ENCODE measurements at places on chromosomes 5 and 9.

DNA sequence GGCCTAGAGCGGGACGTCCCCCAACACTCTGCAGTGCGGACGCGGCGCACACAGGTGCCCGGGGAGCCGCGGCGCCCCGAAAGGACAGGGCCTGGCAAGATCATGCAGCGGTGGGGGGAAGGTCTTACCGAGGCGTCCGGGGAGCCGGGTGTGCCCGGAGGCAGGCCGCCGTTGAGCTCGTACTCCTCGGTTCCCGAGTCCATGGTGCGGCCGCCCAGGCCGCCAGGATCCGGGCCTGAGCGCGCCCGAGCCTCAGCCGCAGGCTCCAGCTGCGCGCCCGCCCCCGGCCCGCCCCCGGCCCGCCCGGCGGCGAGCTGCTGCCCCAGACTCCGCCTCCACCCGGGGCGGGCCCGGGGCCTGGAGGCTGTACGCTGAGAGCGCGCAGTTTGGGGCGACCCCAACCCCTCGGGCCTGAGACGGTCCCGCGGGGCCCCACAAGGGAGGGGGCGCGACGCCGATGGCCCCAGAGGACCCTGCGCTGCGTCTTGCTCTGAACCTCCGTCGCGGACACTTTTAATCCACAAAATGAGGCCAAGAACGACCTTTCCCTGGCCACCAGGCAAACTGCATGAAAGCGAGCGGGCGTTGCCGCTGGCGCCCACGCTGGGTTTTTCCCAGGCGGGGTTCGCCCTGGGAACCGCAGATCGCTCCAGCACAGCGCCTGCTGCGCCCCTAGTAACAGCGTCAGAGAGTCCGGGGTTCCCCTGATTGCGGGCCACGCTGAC is at the start of gene NINJ1:
Gene NINJ1, minus strand, starts transcription at position 237 of the 725 bp plus-strand sequence. Its CDS starts 34 bp downstream, at position 203.
- DNase-seq: peak; percentile 98

- DNase-seq: no peak
These were observed 149.6 kb downstream of the ZNF608 start for GRCh38 chr5:124596595-124597421.

DNA sequence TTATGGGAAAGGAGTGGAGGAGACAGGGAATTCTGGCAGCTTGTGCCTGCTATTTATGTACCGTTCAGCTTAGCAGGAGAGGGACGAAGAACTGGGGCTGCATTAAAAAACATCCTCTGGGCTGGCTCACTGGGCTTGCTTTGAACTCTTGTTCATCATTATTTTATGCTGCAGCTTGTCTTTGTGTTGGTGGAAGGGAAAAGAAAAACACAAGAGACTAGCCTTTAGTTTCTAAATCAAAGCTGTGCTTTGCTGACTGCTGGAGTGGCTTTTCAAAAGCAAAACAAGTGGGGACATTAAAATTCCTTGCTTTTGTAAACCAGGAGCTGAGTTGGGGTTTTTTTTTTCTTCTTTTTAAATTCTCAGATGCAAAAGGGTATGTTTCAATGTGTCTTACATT is 5.9 kb upstream of the RGMB start:
- DNase-seq: no peak

DNA sequence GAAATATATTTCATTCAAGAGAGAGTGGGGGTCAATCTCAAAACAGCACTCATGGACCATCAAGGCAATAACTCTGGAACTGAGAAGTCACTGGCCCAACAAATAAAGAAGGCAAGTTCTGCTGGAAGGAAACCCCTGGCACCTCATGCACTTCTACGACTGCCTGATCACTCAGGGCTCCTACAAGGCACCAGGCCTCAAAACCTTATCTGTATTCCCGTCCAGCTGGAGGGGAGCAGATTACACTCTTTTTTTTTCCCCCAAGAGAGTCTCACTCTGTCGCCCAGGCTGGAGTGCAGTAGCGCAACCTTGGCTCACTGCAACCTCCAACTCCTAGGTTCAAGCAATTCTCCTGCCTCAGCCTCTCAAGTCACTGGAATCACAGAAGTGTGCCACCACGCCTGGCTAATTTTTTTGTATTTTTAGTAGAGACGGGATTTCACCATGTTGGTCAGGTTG is 49.9 kb downstream of the P4HA2 start:
- no peak for DNase-seq

DNA sequence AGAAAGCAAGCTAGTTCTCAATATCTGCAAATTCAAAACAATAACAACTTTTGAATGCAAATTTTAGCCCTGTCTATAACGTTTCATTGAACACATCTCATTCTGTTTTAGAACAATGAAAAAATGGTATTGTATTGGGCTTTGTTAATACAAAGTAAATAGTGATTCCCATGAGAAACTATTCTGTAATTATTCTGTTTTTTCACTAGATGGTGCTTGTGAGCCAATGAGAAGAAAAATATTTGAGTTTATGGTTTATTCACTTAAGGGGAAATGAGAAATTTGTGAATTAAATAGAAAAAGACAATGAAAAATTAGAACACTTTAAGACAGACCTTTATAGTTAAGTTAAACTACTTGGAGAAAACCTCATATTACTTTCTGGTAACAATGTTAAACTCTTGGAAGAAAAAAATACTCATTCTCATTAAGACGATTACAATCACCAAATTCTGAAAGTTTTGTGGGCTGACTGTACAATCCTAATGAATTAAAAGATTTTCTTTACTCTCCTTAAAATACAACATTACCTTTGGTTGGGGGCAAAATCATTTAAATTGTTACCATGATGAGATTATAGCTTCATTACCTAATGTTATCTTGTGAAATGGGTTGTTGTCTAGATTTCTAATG is 127.0 kb downstream of the NNT start:
- peak; percentile 8 for DNase-seq

GRCh38 chr9:99459919-99460318 is 237.8 kb downstream of the SEC61B start:
- no peak for DNase-seq

DNA sequence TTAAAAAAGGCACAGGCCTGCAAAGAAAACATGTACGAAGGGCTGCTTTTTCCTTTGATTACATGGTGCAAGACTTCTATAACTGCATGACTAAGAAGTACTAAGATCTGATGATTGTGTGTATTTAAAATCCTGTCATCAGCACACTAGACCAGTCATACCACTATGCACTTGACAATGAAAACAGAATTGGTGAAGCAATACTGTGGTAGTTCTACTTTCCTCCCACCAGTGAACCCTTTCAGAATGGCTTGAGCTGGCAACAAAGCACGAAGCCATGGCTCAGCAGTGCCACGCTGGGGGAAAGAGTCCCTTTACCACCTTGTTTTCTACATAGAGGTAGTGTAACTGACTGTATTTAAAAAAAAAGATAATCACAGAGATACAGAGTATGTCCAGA is 49.0 kb upstream of the POU5F2 start:
- DNase-seq: no peak

DNA sequence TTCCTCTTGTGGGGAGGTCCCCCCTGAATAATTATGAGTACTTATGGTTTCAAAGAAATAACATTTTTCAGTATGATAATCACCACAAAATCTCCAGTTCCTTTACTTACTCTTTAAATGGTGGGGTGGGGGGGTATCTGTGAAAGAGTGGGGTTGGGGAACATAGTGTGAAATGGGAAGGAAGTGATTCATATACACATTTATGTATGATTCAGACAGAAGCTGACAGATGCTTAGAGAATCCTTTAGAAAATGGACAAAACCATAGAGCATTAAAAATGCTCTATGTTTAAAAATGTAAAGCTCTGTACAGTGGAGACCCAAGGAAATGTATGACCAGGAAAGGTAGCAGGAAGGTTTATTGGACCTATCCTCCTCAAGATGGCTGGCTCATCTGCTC is 267.5 kb upstream of the GRIA1 start:
- no peak for DNase-seq

- no peak for DNase-seq
These were observed 55.7 kb upstream of the SLC44A1 start for GRCh38 chr9:105188746-105189145.

GRCh38 chr5:170342153-170342725 is 44.7 kb upstream of the LCP2 start:
- no peak for DNase-seq

GRCh38 chr9:112049811-112050516 is 125.1 kb downstream of the SUSD1 start:
- DNase-seq: no peak

DNA sequence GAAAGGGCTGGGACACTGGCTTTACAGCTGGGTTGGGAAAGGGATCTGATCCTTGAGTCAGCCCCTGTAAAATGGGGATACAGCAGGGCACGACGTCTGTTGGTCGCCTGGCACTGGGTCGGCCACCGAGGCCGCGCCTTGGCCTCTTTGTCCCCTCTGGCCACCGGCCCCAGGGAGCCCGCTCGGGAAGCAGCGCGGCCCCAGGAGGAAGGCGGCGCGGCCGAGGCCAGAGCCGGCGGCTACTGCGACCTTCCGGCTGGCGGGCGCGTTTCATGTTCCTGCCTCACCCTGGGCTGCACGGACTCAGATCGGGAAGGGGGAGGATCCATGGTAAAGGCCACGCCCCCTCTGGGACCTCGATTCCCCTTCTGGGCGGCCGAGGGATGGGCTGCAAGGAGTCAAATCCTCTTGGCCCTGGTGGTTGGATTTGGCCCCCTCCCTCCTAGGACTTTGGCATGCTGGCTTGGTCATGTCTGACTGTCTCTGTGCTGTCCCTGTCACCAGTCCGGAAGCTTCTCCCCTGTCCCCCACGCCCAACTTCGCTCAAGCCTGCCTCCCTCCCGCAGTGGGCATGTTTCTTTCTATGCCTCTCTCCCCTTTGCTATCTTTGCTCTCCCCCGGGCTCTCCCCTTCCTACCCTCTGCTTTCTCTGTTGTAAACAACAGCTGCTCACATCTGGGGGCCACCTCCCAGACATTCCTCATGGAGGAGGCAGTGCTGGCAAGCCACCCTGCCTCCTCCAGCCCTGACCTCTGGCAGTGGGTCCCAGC is 25.8 kb downstream of the FPGS start:
- no peak for DNase-seq

GRCh38 chr9:96484521-96484931 is 34.6 kb downstream of the HABP4 start:
- no peak for DNase-seq

DNA sequence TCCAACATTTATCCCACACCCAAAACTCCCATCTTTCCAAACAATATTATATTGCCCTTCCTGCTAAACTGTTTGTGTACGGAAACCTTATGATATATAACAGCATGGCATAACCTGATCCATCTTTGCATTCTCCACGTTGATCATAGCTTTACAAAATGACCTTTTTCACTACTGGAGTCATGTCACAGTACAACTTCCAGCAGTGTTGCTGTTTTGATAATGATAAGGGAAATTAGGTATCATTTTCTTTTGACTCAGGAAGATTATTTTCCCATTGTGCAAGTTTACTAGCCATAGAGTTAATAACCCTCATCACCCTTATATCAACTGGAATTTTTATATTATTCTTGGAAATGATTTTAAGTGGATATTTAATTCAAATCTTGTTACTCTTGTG is 57.5 kb downstream of the SH3GL2 start:
- DNase-seq: no peak

- no peak for DNase-seq
These were observed 930 bp downstream of the SARDH start for GRCh38 chr9:133737071-133737773.

DNA sequence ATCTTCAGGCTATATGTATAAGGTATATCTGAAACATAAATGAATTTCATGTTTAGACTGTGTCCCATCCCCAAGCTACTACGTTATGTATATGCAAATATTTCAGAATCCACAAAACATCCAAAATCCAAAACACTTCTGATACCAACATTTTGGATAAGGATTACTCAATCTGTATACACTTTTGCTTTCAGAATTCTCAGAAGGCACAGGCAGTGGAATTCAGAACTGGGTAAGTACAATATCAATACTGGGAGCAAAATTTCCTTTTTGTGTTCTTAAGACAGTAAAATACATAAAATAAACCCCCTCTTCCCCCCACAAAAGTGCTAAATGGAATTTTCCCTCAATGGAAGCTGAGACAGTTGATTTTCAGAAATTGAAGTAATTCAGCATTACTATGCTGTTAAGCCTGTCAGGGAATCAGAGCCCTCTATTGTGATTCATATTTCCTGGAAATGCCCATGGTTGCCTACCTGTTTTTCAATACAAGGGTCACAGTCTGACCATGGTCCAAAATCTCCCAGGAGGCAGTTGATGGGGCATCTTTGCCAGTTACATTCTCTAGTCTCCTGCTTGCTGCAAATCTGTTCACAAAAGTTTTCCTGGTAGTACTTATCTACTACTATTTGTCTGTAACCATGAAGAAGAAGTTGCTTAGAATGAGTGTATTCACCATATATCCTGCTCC is 12.1 kb downstream of the C6 start:
- no peak for DNase-seq

GRCh38 chr5:121503111-121503840 is 348.4 kb upstream of the FTMT start:
- no peak for DNase-seq

- no peak for DNase-seq
These were observed 148.8 kb upstream of the ZNF608 start for GRCh38 chr5:124895236-124895635.

DNA sequence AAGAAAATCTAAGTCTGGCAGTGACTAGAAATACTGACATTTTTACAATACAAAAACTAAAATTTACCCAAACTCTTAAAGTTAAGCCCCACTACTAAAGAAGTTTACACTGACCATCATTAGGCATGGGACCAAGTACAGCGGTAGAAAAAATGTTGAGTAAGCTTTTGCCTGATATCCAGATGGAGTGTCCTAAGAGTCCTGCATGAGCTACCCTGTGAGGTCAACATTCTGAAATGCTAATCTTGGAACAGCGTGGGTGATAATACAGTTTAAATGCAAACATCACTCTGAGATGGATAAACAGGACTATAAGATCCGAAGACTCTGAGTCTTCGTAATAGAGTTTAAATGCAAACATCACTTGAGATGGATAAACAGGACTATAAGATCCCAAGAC is 189.7 kb downstream of the DCP2 start:
- DNase-seq: no peak

GRCh38 chr9:89845862-89846261 is 241.1 kb downstream of the GADD45G start:
- DNase-seq: no peak

DNA sequence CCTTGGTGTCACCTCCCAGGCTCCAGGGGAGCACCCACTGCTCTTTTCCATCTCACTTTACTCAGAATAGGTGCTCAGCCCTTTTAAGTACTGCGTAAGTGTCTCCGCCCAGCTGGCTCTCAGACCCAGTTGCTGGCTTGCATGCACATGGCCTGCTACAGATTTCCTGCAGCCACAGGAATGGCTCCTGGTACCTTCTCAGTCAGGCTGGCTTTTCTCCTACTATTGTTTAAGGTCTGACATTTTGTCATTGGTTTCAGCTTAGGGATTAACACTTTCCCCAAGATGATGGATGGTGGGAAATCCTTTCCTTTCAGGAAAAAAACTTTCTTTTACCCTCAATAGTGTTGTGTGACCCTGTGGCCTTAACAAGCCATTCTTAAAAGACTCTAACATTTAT is 1652.3 kb upstream of the WWC1 start:
- no peak for DNase-seq

GRCh38 chr5:42759456-42759855 is 2.8 kb downstream of the CCDC152 start:
- DNase-seq: no peak

DNA sequence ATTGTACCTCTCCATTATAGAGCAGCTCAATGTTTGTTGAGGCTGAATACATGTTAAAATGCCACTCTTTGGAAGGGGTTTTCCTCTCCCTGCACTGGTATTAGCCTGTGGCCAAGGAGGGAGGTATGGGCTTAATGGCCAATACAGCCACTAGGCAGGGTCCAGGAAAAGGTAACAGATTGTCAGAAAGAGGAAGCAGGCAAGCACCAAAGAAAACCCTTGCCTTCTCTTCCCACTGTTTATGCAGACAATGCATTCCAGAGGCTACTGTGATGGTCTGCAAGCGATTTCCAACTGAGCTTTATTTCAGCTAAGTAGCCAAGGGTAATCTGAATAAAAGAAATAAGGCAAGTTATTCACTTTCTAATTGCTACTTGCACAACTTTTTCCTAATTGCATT is 95.3 kb upstream of the SLC27A6 start:
- DNase-seq: no peak

All from bone marrow (tissue), 2 donors.